Heart left ventricle (tissue), 16 donors: ENCODE measurements at places on chromosomes 3 and 15.

DNA sequence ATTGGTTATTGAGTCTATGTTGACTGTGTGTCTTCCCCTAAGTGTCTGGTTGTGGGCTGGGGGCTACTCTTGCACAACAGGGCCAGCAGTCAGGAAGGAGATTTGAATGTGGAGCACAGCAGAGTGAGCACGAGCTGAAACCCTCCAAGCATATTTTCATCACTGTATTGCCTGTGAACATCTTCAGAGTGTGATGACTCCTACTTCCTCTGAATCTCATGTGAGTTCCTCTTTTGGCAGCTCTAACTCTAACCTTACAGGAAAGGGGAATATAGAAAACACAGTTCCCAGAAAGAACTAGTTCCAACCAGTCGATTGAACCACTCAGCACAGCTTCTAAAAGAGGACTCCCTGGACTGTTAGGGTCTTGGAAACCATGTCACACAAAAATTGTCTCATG, 211.6 kb downstream of the RAP2B start:
- no peak for DNase-seq

DNA sequence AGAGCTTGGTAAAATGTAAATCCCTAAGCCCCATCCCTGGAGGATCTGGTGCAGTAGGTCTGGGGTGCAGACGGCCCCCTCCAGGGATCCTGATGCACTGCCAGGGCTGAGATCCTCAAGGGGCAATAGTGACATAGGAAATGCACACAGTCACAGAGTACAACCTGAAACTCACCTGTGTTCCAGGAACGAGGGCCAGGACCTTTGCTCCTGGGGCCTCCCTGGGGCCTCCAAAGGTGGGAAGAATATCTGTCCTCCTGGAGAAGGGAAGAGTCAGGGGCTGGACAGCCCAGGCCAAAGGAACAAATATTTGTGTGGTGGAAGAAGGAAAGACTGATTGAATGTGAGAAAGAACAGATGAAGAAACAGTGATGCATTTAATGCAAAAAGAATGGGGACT, 9.5 kb downstream of the SSUH2 start:
- DNase-seq = no peak

GRCh38 chr15:66210684-66211083, 42.9 kb downstream of the MEGF11 start:
- no peak for DNase-seq

DNA sequence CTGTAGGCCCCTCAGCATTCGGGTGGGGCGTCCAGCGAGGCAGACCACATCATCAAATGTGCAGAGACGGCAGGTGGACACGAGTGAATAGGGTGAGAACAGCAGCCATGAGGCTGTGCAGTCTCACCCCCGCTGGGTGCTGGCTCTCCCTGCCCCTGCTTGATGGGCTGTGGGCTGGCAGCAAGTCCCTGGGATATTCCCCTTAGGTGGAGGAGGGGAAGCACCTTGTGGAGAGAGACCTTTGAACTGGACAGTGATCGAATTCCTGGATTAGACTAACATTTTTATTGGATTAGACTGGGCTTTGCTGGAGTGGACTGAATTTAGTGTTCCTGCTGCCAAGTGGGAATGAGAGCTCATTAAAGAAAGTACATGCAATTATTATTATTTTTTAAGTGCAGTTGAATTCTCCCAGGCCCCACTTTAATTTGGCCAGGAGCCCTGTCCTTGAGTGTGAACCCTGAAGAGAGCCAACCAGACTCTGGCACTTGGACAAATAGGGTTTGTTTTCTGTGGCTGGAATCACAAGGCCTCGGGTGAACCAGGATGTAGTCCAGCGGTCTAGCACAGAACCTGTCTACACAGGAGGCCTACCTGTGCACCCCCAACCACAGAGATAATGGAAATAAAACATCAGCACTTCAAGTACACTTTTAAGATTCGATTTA, 193.1 kb downstream of the ABHD5 start:
- DNase-seq = no peak

GRCh38 chr15:75362642-75363249, 5.7 kb downstream of the MAN2C1 start:
- DNase-seq = no peak

GRCh38 chr3:170563712-170564423, 22.0 kb downstream of the SLC7A14 start:
- no peak for DNase-seq

- DNase-seq = no peak
Measured at GRCh38 chr3:25385807-25386460, 42.1 kb upstream of the RARB start.

DNA sequence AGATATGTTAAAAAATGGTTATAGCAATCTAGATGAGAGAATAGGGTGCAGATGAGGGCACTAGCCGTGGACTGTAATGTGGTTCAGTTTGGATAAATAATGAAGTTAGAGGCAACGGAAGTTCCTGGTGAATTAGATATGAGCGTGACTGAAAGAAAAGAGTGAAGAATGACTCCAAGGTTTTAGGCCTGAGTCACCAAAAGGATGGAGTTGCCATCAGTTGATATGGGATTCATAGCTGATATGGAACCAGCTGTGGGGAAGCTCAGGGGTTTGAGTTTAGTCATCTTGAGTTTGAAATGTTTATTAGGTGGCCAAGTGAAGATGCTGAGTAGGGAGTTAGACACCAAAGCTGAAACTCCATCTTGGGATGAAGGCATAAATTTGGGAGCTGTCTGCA, 66.2 kb downstream of the SSR3 start:
- DNase-seq = no peak

GRCh38 chr15:48391950-48392349, 60.7 kb downstream of the DUT start:
- DNase-seq = no peak

DNA sequence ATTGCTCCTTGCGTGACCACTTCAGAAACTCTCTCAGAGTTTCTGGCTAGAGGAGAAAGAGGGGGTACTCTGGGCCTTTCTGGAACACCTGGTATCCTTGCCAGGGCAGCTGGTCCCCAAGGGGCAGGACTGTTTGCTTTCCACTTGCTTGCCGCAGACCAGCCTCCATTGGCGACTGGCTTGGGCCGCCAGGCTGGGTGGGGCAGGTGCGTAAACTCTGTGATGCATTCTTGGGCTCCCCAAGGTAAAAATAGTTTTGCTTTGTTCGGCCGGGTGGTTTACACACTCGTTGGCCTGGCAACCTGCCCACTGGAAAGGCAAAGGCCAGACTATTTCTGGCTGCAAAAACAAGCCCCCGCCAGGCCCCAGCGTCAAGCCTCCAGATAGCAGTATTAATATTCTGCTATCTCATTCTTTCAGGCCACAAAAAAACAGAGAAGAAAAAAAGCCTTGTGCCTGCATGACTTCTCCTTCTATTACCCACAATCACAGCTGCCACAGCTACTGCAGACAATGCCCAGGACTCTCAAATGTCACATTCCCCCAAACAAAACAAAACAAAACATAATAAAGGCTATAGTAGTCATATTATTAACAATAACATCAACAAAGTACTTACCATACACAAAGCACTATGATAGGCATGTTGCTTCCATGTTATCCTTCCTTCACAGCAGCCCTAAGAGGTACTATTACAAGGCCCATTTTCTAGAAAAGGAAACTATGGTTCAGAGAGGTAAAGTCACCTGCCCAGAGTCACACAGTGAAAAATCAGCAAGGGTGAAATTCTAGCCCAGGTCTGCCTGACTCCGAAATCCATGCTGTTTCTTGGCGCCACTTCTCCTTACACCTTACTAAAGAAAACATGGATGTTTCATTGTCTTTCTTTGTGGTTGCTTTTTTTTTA, 14.0 kb upstream of the SSUH2 start:
- peak; percentile 86 for DNase-seq

GRCh38 chr3:4394048-4394447, 73.0 kb downstream of the SUMF1 start:
- DNase-seq = no peak

GRCh38 chr15:94682171-94682570, 450.8 kb downstream of the MCTP2 start:
- no peak for DNase-seq

GRCh38 chr15:68829068-68829467, 8.4 kb upstream of the ANP32A start:
- DNase-seq = no peak

DNA sequence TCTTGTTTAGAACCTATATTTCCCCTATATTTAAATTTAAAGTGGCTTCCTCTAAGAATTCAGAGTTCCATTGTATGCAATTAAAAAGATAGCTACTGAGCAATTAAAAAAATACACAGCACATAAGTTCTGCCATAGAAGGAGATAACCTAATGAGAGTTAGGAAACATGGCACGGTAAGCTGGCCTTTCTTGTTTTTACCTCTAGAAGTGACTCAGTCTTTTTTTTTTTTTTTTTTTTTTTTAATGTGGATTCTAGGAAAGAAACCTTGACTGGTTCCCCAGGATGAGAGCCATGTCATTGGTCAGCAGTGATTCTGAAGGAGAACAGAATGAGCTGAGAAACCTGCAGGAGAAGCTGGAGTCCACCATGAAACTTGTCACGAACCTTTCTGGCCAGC, 142.7 kb upstream of the BHLHE40 start:
- DNase-seq = no peak

DNA sequence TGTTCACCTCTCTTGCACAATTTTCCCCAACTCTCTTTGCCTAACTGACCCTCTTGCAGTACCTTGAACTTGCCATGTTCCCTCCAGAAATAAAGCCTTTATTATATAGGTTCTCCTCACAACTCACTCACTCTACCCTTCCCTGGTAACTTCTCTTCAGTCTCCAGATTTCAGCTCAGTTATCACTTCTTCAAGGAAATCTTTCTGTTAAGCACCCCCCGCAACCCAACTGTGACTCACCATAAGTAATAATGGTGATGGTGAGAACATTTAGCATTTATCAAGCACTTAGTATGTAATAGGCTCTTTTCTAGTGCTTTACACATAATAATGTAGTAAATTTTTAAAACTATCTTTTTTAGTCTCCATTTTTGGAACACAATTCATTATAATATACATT, 8.1 kb upstream of the OR5K1 start:
- DNase-seq = no peak

DNA sequence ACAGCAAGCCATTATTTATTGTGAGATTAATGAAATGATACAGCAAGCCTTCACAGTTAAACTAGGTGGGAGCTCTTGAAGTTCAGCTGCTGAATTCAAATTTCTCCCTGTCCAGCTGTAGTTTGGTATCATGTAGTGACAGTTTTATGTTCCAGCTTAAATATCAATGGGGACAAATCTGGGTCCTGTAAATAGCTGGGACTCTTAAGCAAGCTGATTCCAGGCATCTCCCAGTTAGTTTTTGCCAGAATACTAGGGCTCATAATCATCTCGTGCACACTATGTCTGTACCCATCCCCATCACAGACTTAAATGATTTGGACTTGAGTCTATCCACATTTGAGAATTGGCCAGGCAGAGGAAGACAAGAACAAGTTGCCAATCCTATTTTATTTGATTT, 27.9 kb upstream of the NIT2 start:
- DNase-seq = no peak

- DNase-seq = no peak
Measured at GRCh38 chr3:105999856-106000255, 131.0 kb upstream of the CBLB start.

- DNase-seq = no peak
Measured at GRCh38 chr15:72201391-72201921, 3.9 kb upstream of the GRAMD2A start.

GRCh38 chr15:59867086-59867855, 136.8 kb upstream of the FOXB1 start:
- no peak for DNase-seq

DNA sequence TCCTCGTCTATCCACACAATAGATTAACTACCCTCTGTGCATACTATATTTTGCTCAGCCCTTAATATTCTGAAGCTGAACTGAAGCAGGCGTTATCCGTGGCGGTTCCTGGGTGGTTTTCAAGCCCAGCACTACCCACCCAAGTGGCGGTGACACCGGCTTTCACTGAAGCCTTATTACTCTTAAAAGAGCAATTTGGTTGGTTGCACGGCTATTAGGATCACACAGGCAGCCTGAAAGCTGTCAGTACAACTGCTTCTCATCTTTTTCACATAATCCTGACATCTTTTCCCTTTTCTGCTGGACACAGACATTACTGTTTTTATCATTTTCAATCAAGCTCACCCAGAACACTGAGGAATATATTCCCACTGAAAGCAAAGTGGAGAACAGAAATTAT, 525.3 kb upstream of the ZNF717 start:
- no peak for DNase-seq

DNA sequence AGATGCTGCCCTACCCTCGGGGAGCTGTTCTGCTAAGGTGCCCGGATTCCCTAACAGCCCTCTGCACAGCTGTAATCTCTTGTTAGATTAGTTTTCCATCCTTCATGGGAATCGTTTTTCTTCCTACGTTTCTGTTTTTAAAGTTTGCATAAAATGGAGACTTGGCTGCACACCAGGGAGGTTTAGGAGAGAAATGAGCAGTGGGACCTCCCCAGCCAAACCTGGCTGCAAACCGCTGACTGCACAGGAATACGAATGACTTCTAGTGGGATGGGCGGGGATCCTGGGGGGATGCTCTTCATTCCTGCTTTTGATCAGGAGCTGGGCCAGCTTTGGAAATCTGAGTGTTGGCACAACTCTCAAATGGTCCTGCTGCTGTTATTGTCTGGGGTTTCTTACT, 77.5 kb downstream of the THSD4 start:
- no peak for DNase-seq

GRCh38 chr3:72318504-72319193, 529.6 kb downstream of the SHQ1 start:
- no peak for DNase-seq
